ENCODE measurements at places on chromosomes 1 and 21.

DNA sequence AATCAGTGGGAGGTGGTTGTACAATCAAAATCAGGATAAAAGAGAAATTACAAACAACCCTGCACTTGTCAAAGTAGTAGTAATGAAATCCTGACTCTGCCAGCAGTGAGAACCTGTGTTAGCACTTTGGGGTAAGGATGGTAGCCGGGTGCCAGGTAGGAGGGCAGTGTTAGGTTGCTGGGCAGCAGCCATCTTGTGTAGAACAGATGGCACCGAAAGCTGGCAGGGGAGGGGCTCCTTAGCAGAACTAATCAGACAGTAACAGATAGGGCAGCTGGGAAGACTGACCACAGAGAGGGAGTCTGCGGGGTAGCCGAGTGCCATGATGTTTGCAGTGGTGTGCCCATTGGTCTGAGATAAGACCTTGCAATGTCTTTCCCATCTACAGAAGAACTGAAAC lies 137.3 kb downstream of the SDCCAG8 start:
- DNase-seq = no peak

DNA sequence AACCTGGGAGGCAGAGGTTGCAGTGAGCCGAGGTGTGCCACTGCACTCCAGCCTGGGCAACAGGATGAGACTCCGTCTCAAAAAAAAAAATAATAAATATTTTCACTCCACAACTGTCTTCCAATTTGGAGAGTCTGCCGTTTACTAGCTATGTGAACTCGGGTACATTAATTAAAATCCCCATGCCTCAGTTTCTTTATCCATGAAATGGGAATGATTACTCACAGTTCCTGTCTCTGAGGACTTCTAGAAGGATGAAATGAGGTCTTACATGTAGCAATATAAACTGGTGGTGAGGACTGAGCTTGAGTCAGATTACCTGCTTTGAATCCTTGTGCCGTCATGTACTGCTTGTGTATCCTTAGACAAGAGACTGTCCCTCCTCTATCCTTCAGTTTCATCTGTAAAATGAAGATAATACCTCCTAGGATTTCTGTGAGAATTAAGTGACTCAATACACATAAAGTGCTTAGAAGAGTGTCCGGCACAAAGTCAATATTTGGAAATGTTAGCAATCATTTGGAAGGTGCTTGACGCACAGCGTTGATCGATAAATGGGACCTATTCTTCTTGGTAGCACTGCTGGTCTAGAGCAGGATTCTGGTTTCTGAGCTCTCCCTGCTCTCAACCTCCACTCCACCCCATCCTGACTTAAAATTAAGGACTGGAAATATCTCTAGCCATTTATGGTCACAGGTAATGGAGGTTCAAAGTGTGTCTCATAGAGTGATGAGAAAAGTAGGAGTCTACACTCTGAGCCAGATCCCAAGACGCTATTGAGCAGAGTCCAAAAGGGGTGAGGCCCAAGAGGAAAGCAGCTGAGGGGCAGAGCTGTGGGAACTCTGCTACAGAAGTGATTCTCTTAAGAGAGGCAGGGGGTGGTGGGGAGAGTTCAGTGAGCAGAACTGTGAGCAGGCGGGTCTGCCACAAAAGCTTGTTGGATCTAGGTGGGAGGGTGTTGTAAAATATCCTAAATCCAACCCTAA lies 11.6 kb upstream of the DDI2 start:
- DNase-seq = no peak

GRCh38 chr21:37658817-37659458 lies 257.3 kb downstream of the KCNJ6 start:
- DNase-seq = no peak

DNA sequence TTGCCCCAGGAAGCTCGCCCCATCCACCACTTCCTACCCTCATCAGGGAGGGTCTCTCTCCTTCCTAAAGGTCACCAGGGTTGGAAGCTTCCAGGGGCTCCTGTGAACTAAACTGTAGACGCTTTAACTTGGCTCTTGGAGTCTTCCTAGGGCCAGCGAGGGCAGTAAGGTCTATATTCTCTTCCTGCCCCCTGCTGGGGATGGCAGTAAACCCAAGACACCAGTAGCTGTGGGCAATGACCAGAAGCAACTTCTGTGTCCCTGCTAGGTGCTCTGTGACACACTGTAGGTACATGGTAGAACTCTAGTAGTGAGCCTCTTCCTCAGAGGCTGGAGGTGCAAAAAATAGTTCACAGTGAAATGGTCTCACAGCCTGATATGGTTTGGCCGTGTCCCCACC lies 30.0 kb downstream of the KCND3 start:
- no peak for DNase-seq

GRCh38 chr1:44019466-44019948 lies 11.8 kb downstream of the SLC6A9 start:
- DNase-seq = no peak

DNA sequence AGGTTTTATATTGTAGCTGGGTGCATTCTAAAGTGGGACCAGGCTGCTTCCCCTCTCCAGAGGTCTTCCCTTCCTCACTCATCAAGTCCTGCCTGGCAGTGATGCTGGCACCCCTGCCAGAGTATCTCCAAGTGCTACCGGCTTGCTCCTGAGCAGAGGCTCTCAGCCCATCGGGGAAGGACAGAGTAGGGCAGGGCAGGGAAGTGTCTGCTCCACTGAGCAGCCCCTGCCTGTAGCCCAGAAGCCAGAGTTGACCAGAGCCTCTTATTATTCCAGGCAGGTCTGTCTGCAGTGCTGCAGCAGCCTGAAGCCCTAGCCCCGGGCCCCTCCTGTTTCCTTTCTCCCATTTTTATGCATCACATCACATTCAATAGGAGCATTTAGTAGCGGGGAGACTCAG lies 51.1 kb downstream of the ATP2B4 start:
- no peak for DNase-seq

DNA sequence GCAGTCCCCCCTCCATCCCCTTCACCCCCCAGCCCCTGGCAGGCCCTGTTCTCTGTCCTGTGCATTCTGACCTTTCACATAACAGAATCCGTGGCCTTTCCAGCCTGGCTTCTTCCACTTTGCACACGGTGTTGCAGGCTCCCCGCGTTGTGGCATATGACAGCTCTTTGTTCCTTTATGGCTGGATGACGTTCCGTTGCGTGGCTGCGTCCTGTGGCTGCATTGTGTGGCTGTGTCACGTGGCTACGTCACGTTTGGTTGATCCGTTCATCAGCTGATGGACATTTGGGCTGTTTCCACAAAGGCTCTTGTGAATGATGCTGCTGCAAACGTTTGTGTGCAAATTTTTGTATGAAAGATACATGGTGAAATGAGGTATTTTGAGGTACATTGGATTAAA lies 53.3 kb downstream of the PDE9A start:
- DNase-seq = no peak

Measured in HS-27A (cell line).